ENCODE measurements at places on chromosomes 5 and 9. TPM values are rescaled to one million over a fixed set of nuclear protein-coding genes. Genes with fewer than 3 reads are reported as not detected.
A peak's percentile ranks its signal among the peaks of the same experiment; 100 is the strongest.

The SIT1 gene
- total RNA-seq = not detected

The PDLIM4 gene
- total RNA-seq = not detected

The INSL4 gene
- not detected for total RNA-seq

The PTGR1 gene
- total RNA-seq = 95.6 TPM

The PLPP7 gene
- 1.7 TPM for total RNA-seq

The PALM2AKAP2 gene
- total RNA-seq = 0.14 TPM

The CBY3 gene
- total RNA-seq = not detected

DNA sequence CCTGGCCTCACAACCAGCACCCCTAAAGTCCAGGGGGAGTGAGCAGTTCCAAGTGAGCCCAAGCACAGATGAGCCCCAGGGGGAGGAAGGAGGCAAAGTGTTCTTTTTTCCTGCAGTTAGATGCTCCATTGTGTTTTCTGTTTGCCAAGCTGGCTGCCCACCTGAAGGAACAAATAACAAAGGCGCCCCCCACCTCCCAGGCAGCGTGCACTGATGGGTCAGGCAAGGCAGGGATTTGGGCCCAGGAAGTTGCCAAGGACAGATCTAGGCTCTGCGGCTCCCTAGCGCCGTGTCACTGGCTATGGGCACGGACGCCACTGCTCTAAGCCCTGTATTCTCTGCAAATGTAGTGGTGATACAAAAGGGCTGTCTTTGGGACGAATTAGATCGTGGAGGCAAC is 21.8 kb downstream of the FGF1 start:
- DNase-seq = no peak

- DNase-seq = no peak
These were observed 15.9 kb downstream of the GRHPR start for GRCh38 chr9:37438359-37438758.

DNA sequence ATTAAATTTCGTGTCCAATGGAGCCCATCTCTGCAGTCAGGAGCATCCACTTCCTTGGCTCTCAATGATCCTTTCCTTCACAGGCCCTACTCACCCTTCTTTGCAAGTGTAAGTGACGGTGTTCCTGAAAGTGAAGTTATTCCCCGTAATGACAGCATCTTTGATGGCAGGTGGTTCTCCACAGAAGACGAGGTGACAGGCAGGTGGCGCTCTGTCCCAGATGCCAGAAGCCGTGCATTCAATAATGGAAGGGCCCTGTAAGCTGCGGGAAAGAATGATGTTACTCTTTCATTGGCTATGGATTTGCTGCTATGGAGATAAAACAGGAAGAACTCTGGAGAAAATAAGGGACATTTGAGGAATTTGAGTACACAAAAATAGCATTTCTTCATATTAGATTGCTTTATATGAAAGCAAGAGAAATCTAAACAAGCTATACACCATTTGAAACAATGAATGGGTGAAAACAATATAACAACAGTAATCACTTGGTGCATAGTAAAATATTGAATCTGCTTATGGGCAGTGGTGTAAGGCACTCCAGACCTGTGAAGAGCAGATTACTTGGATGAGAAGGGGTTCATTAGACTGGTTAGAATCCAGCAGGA is 89.9 kb upstream of the TXNDC8 start:
- DNase-seq = peak; percentile 8

DNA sequence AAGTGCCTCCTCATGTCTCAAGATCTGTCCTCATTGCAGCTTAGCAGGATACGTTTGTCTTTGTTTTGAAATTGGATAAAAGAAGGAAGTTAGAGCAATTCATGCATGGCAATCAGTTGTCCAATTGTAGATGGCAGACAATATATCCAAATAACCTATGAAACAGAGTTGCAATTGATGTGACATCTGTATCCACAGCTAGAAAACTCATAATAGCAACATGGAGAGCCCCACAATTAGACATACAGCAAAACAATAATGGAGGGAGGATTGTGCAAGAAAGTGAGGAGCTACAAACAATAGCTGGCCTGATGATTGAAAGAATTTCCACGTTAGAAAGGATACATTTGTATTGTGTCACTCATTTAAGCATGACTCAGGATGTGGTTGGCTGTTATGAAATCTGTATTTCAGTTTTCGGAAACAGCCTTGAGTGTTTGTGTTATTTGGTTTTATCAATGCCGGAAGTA is 132.0 kb downstream of the FAM174A start:
- no peak for DNase-seq

- no peak for DNase-seq
These were observed 96.1 kb downstream of the FBN2 start for GRCh38 chr5:128441941-128442350.

DNA sequence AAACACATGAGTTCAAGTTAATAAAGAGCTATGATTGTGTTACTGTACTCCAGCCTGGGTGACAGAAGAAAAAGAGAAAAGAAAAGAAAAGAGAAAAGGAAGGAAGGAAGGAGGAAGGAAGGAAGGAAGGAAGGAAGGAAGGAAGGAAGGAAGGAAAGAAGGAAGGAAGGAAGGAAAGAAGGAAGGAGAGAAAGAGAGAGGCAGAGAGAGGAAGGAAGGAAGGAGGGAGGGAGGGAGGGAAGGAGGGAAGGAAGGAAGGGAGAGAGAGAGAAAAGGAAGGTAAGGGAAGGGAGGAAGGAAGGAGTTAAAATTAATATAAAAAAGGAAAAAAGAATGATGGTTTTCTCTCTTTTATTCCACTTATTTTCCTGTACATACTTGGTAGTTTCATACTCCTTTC is 89.5 kb upstream of the ZBTB43 start:
- DNase-seq = no peak

Data from Caki2 (cell line).